ENCODE measurements at places on chromosomes 5 and 9. TPM values are rescaled to one million over a fixed set of nuclear protein-coding genes. Genes with fewer than 3 reads are reported as not detected.

DNA sequence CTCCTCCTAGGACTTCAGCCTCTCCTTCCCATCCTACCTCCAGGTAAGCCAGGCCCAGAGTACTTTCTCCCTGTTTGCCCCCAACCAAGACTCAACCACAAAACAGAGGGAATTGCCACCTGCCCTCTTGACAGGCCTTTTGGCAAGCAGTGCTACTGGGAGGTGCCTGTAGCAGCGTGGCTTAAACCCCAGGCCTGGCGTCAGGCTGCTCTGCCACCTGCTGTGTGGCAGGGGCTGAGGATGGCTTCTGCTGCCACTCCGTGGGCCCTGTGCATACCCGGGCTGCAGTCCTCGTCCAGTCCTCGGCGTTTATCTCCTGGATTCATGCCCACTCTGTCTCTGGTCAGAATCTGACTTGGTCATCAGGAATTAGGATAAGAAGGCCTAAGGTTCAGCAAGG, 163.1 kb downstream of the PAX5 start:
- H3K27me3 ChIP-seq, result peaks cover 40% of the 10 kb centered on the region
- no peak overlapping the region for H3K4me3 ChIP-seq
- H3K36me3 ChIP-seq, result no peaks in the 10 kb centered on the region
- peaks cover 8% of the 10 kb centered on the region for H3K4me1 ChIP-seq
- DNase-seq, result no peak

The TAS2R1 gene
- polyA plus RNA-seq, result not detected

The HDHD3 gene
- 155 TPM for polyA plus RNA-seq

DNA sequence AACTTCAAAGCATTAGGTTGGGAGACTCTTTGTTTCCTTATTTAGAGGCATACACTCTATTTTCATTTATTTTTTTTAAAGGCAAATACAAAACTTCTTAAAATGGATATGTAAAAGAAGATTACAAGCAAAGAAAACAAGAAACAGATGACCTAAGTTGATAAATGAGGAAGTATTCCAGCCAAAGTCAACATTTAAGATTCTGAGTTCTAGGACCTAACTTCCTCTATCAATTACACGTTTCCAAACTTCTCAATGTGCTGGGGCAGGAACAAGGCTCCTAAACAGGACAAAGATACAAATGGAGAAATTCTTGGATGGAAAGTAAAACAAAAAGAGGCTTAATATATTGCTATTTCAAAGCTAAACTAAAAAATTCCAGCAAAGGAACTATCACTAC, 89.5 kb downstream of the TLE1 start:
- no peaks in the 10 kb centered on the region for H3K27me3 ChIP-seq
- no peak overlapping the region for H3K27ac ChIP-seq
- H3K4me1 ChIP-seq, result no peaks in the 10 kb centered on the region
- no peak for DNase-seq
- H3K4me3 ChIP-seq, result no peak overlapping the region

DNA sequence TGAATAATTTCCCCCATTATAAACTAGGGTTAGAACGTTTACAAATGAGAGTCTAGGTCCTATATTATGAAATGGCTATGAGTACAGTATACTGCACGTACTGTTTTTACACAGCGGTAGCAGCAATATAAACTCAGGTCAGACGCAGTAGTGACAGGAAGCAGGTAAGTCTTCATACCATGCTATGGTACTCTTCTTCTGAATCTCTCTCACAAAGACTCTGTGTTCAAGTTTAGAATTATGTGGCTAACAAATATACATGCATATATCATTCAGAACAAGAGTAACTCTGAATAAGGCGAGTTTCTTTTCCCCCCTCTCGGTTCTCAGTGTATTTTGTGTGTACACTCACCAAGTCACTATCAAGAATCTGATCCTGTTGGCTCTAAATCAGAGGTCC, 114.9 kb upstream of the KLF9 start:
- no peaks in the 10 kb centered on the region for H3K27me3 ChIP-seq
- H3K27ac ChIP-seq, result no peak overlapping the region
- H3K36me3 ChIP-seq, result no peaks in the 10 kb centered on the region
- no peaks in the 10 kb centered on the region for H3K4me1 ChIP-seq
- H3K4me3 ChIP-seq, result no peak overlapping the region
